ENCODE measurements at places on chromosomes 2 and 18. TPM values are rescaled to one million over a fixed set of nuclear protein-coding genes. Genes with fewer than 3 reads are reported as not detected.

DNA sequence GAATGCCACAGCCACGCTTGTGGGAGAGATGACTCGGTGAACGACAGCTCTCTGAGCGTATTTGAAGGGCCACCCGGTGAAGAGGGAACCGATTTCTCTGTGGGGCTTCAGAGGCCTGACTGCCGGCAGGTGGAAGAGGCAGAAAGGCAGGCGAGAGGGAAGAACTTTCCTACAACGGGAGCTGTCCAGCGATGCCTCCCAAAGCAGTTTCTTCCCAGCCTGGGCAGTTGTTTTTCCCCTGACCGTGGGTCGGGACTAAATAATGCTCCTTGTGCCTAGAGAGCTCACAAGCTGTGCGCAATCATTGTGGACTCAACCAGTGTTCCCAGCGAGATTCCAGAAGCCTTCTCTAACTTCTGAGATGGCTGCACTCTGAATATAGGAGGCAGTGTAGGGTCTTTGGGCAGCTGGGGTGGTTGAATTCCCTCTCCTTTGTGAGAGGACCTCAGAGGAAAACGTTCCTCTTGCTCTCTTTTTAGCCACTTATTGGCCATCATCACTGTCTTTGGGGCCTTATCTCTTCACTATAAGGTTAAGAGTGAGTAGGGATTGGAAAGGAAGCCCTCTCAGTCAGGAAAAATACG lies 710 bp downstream of the SEC11C start:
- no peak for DNase-seq

- no peak for DNase-seq
These were observed 8.2 kb upstream of the INPP1 start for GRCh38 chr2:190335225-190335559.

GRCh38 chr2:37790019-37790418 lies 118.6 kb upstream of the CDC42EP3 start:
- no peak for DNase-seq

- no peak for DNase-seq
These were observed 501.8 kb upstream of the HS6ST1 start for GRCh38 chr2:128820452-128820851.

The DNPEP gene
- 64.5 TPM for total RNA-seq

The LYPD6 gene
- 1.0 TPM for total RNA-seq

The RAB17 gene
- 0.83 TPM for total RNA-seq
